ENCODE measurements at places on chromosomes 7 and 10. TPM values are rescaled to one million over a fixed set of nuclear protein-coding genes. Genes with fewer than 3 reads are reported as not detected.

The TMEM213 gene
- not detected for total RNA-seq

The SLC13A4 gene
- not detected for total RNA-seq

The SLC26A5 gene
- total RNA-seq = not detected

The C7orf33 gene
- not detected for total RNA-seq

The GARIN1A gene
- total RNA-seq = 0.78 TPM

The FOXL3 gene
- not detected for total RNA-seq

The INSYN2A gene
- total RNA-seq = under 0.01 TPM

The NEURL1 gene
- total RNA-seq = 1.6 TPM

The ZNF786 gene
- total RNA-seq = 6.5 TPM

The CHAT gene
- total RNA-seq = not detected

The ANXA8L1 gene
- total RNA-seq = 362 TPM

The CCL24 gene
- not detected for total RNA-seq

The STAMBPL1 gene
- 5.1 TPM for total RNA-seq

The RAB11FIP2 gene
- 15.4 TPM for total RNA-seq

The CPN1 gene
- not detected for total RNA-seq

The GRB10 gene
- total RNA-seq = 87.8 TPM

The AKR1C8 gene
- total RNA-seq = not detected

The UPK3B gene
- 1.4 TPM for total RNA-seq

The TACC2 gene
- total RNA-seq = 26.3 TPM

The MGAM2 gene
- not detected for total RNA-seq

The CCL26 gene
- 0.14 TPM for total RNA-seq

The SAP25 gene
- total RNA-seq = not detected

The VENTX gene
- total RNA-seq = not detected

The RASA4 gene
- 1.7 TPM for total RNA-seq

The CHCHD1 gene
- 15.7 TPM for total RNA-seq

The BAMBI gene
- total RNA-seq = 24.3 TPM

The VAX1 gene
- total RNA-seq = not detected

The MOGAT3 gene
- total RNA-seq = not detected

The OR13A1 gene
- total RNA-seq = not detected

The FAM180A gene
- 0.14 TPM for total RNA-seq

The NXPH1 gene
- not detected for total RNA-seq

The ASIC3 gene
- total RNA-seq = 0.34 TPM

The GRM3 gene
- total RNA-seq = not detected

The CH25H gene
- 0.21 TPM for total RNA-seq

The PAPOLB gene
- total RNA-seq = under 0.01 TPM

The PAPSS2 gene
- 5.1 TPM for total RNA-seq

The HOXA7 gene
- not detected for total RNA-seq

The RNLS gene
- 14.1 TPM for total RNA-seq

The CDHR3 gene
- total RNA-seq = 1.9 TPM

The ENTPD1 gene
- not detected for total RNA-seq

The BTAF1 gene
- 51.4 TPM for total RNA-seq

The HOXA9 gene
- total RNA-seq = not detected

The HELLS gene
- 3.4 TPM for total RNA-seq

The FAM241B gene
- 4.1 TPM for total RNA-seq

The LRRC4 gene
- total RNA-seq = 1.4 TPM

The FAM221A gene
- 4.4 TPM for total RNA-seq

The ZNF487 gene
- 2.6 TPM for total RNA-seq

The HABP2 gene
- total RNA-seq = not detected

The MYOZ1 gene
- total RNA-seq = not detected

The ASZ1 gene
- not detected for total RNA-seq

The TRPV5 gene
- not detected for total RNA-seq

The ABCB8 gene
- total RNA-seq = 19.5 TPM

The NAT16 gene
- not detected for total RNA-seq

The MSMB gene
- total RNA-seq = 0.34 TPM

The ITPRID1 gene
- not detected for total RNA-seq

The MOSPD3 gene
- 3.1 TPM for total RNA-seq

The CRYGN gene
- total RNA-seq = 0.14 TPM

Data from nasal cavity respiratory epithelium epithelial cell of viscerocranial mucosa (primary cell).